ENCODE measurements at places on chromosomes 3 and 15.

- no peak for DNase-seq
These were observed 191.6 kb downstream of the SV2B start for GRCh38 chr15:91291673-91292072.

DNA sequence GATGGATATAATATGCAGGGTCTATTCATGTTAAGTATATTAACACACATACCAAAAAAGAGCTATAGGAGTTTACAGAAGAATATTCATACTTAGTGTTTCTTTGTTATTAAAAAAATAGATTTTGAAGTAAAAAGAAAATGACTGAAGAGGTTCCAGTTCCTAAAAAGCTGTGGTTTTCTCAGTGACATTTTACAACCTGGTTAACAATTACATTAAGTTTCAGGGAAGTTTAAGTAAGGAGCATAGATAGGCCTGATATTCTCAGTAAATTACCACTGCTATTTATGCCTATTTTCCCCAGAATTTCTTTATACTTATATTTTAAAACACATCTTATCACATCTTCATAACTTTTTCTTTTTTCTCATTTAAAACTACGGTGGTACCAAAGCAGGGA, 43.6 kb upstream of the SPTSSB start:
- DNase-seq: no peak

- no peak for DNase-seq
These were observed 46.0 kb downstream of the CA12 start for GRCh38 chr15:63335543-63336240.

GRCh38 chr15:31974154-31974794, 56.0 kb upstream of the CHRNA7 start:
- no peak for DNase-seq

DNA sequence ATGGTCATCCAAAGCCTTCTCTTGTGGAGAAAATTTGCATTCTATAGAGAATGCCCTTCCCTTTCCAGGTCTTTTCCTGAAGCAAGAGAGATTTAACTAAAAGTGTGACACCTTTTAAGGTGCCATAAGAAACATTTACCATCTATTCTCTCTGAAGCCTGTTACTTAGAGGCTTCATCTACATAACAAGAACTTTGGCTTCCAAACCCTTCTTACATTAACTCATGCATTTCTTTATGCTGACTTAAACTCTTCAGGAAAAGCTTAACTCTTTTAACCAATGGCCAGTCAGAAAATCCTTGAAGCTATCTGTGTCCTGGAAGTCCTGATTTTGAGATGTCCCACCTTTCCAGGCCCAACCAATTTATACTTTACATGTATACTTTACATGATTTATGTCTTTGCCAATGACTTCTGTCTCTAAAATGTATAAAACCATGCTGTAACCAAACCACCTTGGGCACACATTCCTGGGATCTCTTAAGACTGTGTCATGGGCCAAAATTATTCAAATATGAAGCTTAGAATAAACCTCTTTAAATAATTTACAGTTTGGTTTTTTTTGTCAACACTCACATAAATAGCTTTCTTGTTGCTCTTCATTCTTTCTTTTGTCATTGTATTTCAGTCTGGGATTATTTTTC, 472.6 kb upstream of the NECTIN3 start:
- DNase-seq: no peak

DNA sequence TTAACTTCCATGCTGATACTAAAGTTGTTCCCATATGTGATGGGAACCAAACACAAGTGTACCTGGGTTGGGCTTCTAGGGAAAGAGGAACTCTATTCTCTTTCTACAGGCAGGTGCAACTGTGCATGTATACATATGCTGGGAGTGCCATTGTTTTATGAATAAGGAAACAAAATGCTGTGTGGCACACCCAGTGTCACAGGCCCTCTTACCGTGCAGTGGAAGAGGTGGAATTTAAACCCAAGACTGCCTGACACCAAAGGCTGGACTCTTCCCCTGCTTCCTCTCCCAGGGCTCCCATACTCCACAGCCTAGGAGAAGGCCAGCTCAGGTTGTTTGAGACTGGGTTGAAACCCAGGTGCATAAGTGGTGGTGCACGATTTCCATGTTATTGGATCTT, 1.9 kb upstream of the FETUB start:
- no peak for DNase-seq

DNA sequence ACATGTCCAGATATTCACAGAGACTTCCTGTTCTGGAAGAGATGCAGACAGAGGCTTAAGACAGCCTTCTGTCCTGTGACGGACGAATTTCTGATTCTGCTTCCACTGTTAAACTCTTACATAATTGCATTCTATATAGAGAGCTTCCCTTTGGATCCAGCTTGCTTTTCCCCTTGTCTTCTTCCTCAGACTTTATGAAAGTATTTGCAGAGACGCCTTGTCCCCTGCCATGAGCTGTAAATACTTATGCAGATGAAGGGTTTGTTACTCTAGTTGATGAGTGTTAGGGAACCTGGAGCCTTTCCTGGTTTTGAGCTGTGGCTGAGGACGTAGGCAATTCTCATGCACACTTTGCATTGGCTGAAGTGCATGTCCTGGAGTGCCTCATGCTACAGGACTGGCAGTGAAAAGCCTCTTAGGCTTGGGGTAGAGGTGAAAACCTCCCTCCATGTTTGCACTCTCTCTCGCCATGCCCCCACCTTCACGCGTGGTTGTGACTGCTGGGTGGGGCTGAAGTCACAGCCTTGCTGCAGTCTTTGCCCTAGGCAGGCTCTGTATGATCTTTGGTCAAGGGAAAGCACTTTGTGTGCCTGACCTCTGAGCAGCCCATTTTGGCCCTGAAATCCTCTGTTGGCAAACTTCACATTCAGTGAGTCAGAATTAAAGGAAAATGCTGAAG, 286.6 kb downstream of the PTPRG start:
- DNase-seq: no peak

GRCh38 chr15:64865126-64865997, 23.6 kb downstream of the PLEKHO2 start:
- no peak for DNase-seq

DNA sequence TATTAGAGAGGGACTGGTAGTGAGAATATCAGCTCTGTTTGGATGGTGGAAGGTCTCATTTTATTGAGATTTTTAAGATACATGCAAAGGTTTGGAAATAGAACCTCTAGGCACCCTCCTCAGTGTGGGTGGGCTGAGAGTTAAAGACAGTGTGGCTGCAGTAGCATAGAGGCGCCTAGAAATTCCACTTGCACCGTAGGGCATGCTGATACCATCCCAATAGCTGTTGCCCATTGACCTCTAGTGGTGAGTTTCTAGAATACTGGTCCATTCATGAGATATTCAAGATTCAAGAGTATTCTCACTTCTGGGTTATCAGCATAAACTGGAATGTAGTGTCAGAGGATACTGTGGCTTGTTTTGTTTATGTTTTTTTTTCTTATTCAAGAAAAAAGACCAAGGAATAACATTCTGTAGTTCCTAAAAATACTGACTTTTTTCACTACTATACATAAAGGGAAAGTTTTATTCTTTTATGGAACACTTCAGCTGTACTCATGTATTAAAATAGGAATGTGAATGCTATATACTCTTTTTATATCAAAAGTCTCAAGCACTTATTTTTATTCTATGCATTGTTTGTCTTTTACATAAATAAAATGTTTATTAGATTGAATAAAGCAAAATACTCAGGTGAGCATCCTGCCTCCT, 87.2 kb downstream of the TGFBR2 start:
- DNase-seq: no peak

- DNase-seq: no peak
These were observed 130.5 kb downstream of the TNIK start for GRCh38 chr3:171329746-171330145.

- DNase-seq: no peak
These were observed 65.6 kb upstream of the NEDD4 start for GRCh38 chr15:56058986-56059385.
